Brain pericyte (primary cell): ENCODE measurements at places on chromosomes 12 and 14.
A peak's percentile ranks its signal among the peaks of the same experiment; 100 is the strongest.

DNA sequence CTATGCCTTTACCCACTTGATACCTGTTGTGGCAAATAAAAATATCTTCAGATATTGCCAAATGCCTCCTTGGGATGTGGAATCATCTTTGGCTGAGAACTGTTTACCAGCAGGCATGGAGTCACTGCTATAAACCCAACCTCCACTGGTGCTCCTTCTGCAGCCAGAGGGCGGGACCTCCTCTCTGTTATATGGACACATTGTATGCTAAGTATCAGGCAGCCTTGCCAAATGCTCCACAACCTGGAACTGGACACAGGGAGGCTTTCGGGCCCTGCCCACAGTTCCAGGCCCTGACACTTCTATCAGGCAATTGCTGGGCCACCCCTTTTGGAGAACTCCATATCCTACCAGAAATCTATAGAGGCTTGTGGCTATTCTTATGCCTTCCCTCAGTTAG lies 201.0 kb downstream of the TMX1 start:
- no peak for DNase-seq

DNA sequence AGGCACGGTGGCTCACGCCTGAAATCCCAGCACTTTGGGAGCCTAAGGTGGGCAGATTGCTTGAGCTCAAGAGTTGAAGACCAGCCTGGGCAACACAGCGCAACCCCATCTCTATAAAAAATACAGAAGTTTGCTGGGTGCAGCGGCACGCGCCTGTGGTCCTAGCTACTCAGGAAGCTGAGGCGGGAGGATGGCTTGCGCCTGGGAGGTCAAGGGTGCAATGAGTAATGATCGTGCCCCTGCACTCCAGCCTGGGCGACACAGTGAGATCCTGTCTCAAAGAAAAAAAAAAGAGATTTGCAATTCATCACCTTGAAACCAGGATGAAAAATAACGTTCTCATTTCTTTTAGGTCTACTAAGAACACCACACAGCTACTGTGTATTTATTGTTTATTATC lies 4.0 kb downstream of the STX2 start:
- no peak for DNase-seq

GRCh38 chr12:97283297-97283696 lies 179.3 kb upstream of the RMST start:
- no peak for DNase-seq

- DNase-seq, result no peak
Measured at GRCh38 chr12:132384916-132385774, 55.8 kb upstream of the GALNT9 start.

- DNase-seq, result no peak
Measured at GRCh38 chr14:102103062-102103695, 16.3 kb upstream of the HSP90AA1 start.

DNA sequence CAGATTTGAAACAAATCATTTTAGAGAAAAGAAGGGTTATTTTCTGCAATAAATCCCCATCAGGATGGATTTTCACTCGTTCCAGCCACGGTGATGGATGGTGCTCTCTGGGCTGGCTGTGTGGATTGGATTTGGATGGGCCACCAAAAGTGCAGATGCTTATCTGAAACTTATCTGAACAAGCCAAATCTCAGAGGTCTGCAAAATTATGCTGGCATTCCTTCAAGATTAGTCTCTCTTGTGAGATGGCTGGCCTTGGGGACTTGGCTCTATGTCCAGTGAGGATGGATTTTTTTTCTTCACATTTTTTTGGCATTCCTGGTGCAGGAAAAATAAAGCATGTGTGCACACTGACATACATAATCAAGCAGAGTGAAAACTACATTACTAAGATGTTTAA lies 341.9 kb downstream of the GXYLT1 start:
- no peak for DNase-seq

- no peak for DNase-seq
Measured at GRCh38 chr14:70810621-70811020, 1.3 kb upstream of the MAP3K9 start.

- no peak for DNase-seq
Measured at GRCh38 chr12:16154990-16155389, 122.5 kb downstream of the SLC15A5 start.

DNA sequence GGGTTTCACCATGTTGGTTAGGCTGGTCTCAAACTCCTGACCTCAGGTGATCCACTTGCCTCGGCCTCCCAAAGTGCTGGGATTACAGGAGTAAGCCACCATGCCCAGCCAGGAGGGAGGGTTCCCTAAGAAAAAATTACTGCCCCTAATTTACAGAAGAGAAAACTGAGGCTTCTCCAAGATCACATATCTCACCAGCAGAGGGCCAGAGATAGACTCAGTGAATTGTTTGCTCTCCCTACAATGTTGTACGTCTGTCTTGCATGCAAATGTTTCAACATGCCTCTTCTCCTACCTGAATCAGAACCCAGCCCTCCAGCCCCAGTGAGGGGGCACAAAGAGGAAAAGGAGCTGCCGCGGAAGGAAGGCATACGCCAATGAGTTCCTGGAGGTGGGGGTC lies 48.3 kb upstream of the TMEM263 start:
- DNase-seq, result no peak

- DNase-seq, result no peak
Measured at GRCh38 chr12:68340404-68341270, 8.5 kb upstream of the MDM1 start.

DNA sequence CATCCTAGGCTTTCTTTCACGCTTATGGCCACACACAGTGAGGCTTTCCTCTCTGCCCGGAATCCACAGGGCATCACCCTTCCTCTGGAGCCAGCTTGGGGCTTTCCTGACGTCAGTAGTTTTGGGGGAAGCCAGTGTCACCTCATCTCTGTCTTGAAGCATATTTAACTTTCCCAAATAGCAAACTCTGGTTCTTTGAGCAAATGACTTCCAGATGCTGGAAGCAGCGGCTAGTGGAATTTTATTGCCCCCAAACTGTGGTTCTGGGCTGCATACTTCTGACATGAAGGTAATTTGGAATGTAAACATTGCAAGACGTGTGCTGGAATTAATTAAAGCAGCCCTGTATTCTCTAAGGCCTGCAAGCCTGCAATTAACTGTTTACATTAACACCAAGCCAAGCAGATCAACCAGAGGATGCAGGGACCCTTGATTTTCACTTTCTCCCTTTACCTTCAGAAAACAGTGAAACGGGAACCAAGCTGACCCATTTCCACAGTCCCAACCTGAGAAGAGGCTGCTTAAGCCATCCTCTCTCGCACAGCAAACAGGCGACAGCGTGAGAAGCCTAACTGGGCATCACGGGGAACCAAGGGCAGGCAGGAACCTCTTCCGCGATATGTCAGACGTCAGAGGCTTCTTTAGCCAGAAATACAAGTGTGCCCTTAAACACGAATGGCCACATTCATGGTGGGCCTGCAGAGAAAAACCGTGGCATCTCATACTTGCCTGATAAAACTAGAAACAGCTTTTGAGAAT lies 258.4 kb downstream of the CACNA1C start:
- peak; percentile 46 for DNase-seq

- DNase-seq, result peak; percentile 42
Measured at GRCh38 chr14:75132382-75133086, 5.7 kb upstream of the NEK9 start.

GRCh38 chr12:111981987-111982386 lies 31.0 kb downstream of the TMEM116 start:
- DNase-seq, result no peak

DNA sequence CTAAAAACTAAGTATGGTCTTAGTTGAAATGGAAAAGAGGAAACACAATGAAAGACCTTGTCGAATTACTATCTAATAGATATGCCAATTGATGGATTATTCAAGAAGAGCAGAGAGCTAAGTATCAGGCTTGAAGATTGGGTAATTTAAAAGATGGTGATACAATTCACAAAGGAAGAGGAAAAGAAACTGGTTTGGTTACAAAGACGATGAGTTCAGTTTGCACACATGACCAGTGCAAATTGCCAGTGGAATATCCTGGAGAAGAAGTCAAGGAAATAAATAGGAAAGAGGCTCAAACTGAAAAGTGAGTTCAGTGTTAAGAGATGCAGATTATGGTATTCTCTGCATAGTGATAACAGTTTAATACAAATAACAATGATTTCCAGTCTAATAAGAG lies 2.5 kb upstream of the RAP1B start:
- DNase-seq, result no peak
